ENCODE measurements at places on chromosomes 1 and 21. TPM values are rescaled to one million over a fixed set of nuclear protein-coding genes. Genes with fewer than 3 reads are reported as not detected.

DNA sequence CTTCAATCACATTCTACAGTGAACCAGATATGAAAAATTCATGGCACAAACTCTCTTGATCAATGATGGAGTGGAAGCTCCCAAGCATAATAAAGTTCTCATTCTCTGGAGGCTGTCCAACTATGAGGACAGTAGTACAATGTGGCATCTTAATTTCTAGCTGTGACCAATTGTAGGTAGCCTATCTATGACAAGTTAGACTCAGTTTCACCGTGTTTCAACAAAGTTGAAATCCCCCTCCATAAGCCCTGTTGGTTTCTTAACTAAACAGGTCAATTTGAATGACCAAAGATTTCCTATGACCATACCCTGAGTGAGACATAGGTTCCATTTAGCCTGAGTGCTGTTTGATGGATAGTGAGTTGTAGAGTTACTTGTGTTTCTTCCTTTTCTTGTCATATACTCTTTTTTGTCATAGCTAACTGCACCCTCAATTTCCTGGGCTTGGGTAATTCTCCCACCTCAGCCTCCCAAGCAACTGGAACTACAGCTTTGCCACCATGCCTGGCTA lies 11.8 kb downstream of the PATJ start:
- no peak for DNase-seq

GRCh38 chr21:23247334-23247733 lies 2249.1 kb downstream of the NCAM2 start:
- peak; percentile 5 for DNase-seq

- no peak for DNase-seq
Observed at GRCh38 chr1:177355575-177355974, 184.8 kb downstream of the BRINP2 start.

GRCh38 chr1:15963968-15964648 lies 11.8 kb downstream of the ZBTB17 start:
- DNase-seq, result no peak

GRCh38 chr1:208432346-208432745 lies 188.2 kb upstream of the PLXNA2 start:
- DNase-seq, result no peak

DNA sequence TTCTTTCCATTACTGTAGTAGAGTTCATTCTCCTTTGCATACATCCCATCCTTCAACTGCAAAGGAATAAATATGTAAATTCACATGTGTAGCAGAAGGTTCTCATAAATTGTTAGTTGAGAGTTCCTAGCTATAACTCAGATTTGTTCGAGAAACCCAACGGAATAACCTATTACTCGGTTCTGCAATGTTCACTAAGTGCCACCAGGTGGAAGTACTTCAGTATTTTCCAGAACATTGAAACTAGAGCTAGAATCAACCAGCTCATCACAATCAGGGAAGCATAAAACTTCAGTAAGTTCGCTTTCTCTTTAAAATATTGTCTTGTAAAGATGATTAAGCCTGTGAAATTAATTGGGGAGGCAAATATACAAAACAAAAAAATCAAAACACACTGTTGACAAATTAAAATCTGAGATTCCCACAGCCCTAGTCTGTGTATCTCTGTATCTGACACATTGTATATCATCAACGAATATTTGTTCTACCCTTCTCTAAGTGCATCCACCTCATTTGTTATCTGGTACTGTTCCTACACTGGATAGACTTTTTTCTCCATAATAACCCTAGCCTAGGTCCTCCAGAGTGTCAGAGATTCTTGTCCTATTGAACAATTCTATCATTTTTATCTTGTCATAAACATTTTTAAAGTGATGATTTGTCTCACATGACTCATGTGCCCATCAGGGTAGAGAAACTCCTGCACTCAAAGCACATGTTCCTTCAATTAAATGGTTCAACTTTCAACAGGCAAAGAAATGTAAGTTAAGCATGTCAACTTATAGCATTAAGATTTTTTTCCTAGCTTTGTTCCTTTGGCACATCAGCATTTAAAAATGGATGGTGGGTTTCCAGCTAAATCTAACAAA lies 31.9 kb downstream of the MROH9 start:
- DNase-seq, result peak; percentile 36

- DNase-seq, result peak; percentile 48
Observed at GRCh38 chr1:38076038-38076437, 29.4 kb upstream of the POU3F1 start.

DNA sequence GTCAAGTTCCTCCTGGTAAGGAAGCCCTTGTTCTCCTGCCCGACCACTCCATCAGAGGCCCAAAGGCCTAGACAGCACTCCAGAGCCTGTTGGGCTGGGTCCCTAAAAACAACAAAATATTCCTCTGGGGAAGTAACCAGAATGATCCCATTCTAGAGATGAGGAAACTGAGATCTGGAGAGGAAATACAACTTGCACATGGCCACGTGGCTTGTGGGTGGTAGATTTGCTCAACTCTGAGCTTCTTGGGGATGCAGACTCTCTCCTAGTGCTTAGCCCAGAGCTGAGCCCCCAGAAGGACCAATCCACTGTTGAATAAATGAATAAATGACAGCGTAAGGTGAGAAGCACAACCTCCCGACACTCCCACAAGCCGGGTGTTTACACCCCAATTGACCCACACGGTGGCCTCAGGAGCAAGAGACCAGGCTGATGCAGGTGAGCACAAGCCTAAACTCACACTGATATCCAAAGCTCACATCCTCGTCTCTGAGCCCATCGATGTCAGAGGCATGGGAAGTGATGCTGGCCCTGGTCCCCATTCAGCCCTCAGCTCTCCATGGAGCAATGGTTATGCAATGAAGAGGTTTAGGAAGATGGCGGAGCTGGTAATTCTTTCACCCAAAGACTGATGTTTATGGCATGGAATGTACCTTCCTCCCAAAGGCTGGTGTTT lies 172.5 kb upstream of the EDN2 start:
- DNase-seq, result no peak

GRCh38 chr1:15303935-15304334 lies 56.9 kb downstream of the FHAD1 start:
- DNase-seq, result no peak

GRCh38 chr1:207495801-207496792 lies at the start of gene CR1:
Gene CR1, plus strand, starts transcription at chr1:207496157. Its CDS starts 111 bp downstream, at chr1:207496268.
- DNase-seq, result no peak

GRCh38 chr1:45815667-45816458 lies 12.5 kb downstream of the MAST2 start:
- no peak for DNase-seq

GRCh38 chr1:66540434-66541032 lies 6.6 kb downstream of the SGIP1 start:
- DNase-seq, result no peak

GRCh38 chr1:64895500-64895899 lies 70.8 kb downstream of the JAK1 start:
- no peak for DNase-seq

- DNase-seq, result peak; percentile 43
Observed at GRCh38 chr1:19704247-19705113, 39.8 kb downstream of the HTR6 start.

GRCh38 chr21:46518983-46519583 lies 60.4 kb downstream of the DIP2A start:
- peak; percentile 63 for DNase-seq

- DNase-seq, result no peak
Observed at GRCh38 chr1:169201084-169201619, 94.7 kb downstream of the ATP1B1 start.

DNA sequence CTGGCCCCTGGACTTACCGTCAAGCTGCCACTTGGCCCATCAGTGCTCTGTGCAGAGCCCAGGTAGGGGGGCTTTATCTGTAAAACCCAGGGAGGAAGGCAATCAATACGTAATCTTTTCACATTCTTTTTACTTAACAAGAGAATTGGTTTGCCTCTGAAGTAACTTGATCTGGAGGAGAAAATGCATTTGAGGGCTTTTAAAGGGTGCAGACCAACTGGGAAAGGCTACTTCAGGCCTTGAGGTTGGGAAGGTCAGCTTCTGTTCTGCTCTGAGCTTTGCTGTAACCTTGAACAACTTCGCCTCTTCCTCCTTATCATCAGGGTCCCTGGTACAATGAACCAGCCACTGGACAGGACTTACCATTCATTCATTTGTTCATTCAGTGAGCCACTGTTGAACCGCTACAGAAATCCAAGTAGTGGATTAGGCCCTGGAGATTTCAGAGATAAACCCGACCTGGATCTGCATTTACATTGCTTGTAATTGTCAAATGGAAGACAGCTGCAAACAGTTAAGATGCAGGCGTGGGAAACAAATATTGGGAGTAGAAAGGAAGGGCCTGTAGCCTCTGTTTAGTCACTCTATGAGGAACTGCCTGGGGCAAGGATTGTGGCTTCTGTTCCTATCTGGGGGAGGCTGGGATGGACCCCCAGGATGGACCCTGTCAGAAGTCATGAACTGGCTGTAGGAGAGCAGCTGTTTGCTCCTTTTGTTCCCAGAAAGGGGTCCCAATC lies 90.9 kb downstream of the MAN1C1 start:
- no peak for DNase-seq

GRCh38 chr21:34266351-34266750 lies 97.5 kb upstream of the KCNE2 start:
- DNase-seq, result no peak

DNA sequence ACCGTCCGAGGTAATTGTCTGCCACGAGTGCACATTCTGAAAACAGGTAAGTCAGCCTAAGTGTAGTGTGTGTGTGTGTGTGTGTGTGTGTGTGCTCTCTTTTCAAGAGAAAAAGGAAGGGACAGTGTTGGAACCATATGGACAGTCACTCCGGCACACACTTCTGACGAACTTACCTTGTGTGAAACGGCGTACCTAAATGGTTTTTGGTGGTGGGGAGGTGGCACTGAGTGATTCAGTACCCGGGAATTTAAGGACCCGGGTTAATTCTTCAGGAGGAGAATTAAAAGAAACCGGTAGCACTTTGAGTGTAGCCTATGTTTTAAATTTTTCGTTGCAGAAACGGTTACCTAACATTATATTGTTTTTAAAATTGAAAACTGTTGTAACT lies 286 bp downstream of the ODR4 start:
- DNase-seq, result no peak

- no peak for DNase-seq
Observed at GRCh38 chr1:211635597-211636205, 39.7 kb downstream of the NEK2 start.

DNA sequence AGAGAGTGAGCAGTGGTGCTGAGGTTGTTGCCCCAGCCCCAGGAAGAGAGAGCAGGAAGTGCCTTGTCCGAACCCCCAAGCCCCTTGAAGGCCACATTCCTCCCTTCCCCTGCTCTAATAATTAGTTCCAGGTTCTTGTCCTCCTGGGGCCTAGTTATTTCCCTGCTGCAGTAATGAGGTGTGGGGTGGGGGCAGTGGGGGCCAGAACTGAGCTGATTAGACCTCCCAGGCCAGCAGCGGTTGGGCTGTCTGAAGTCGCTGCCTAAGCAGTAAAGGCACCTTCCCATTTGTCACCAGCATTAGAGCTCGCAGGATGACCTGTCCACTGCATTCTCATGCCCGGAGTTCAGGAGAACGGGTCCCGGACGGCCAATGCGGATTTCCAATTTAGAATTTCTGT lies 186.5 kb upstream of the CSF3R start:
- no peak for DNase-seq

KCNJ15 gene
- polyA plus RNA-seq, result 73.6 TPM

CNIH3 gene
- 8.3 TPM for polyA plus RNA-seq

SLAMF6 gene
- 0.63 TPM for polyA plus RNA-seq

CYP4A22 gene
- 0.12 TPM for polyA plus RNA-seq

PLA2G5 gene
- polyA plus RNA-seq, result 0.66 TPM

CLDN17 gene
- not detected for polyA plus RNA-seq
